ENCODE measurements at places on chromosomes 2 and 18.

GRCh38 chr2:136291871-136292270, 173.9 kb upstream of the CXCR4 start:
- no peak for DNase-seq

- DNase-seq: no peak
These were observed 46.8 kb upstream of the CTDP1 start for GRCh38 chr18:79632765-79633164.

DNA sequence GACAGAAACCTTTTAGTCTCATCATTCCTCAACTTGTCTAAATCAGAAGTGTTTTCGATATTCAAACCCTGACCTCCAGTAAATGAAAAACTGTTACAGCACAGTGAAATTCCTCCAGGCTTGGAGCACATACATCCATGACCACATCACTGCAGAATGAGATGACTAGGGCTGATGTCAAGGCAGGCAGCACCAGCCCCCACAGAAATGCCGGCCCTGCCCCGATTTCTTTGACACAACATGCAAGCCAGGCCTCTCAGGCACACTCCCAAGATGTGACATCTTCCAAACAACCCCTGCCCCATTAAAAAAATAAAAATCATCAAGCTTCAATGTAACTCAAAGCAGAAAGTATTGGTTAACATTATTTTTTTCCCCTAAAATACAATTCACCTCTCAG, 103.3 kb downstream of the CTAGE1 start:
- DNase-seq: no peak

GRCh38 chr2:199602271-199602895, 144.6 kb upstream of the SATB2 start:
- no peak for DNase-seq

GRCh38 chr2:100891906-100892642, 72.1 kb downstream of the NPAS2 start:
- DNase-seq: no peak

DNA sequence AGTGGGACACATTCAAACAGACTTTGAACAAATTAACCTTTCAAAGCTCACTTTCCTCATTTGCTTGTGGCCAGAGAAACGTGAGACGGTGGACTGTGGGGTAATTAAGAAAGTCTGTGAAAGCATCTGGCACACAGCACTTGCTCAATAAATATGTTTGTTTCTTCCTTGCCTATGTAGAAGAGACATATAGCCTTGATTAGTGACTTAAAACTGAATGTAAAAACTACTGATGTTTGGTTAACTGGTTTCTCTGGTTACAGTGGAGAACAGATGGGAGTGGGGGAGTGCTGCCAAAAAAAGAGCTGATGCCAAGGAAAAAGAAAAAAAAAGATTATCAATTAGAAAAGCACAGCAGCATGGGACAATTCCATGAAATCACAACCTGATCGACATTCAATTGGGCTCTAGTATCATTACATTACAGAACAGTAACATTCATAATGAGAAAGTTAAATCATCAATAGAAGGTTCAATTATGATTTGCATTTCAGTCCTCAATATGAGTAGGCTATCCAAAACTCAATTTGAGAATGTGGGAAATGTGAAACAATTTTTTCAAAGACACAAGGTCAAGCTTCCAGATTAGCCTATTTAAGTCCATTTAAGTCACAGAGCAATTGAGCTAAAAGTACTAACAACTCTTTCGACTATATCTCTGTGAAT, 14.7 kb downstream of the CUL3 start:
- no peak for DNase-seq

GRCh38 chr18:24402209-24402785, 4.7 kb upstream of the OSBPL1A start:
- DNase-seq: no peak

GRCh38 chr18:64713284-64713683, 564.4 kb upstream of the LINC00305 start:
- no peak for DNase-seq

DNA sequence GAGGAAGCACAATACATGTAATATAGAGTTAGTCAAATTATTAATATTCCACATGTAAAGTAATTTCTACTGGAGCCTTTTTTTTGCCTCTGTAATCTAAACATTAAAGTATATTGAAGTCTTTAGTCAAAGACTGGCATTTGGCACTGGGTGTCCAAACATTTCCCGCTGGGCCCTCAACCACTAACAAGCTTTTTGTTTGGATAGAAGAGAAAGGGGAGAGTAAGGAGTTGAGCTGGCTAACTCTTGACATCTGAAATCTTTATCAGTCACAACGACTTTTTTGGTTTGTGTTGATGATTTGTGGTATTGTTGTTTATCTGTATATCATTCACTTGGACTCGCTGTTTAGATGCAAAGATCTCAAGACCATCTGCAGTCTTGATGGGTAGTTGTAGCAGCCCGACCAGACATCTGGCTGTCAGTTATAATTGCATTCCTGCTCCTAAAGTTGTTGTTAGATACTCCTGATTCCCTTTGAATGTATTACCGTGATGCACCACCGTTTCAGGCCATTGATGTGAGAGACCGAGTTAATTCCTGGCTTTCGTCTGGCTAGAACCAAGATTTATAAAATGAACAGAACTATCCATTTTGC, 379.6 kb downstream of the MTX2 start:
- no peak for DNase-seq

GRCh38 chr2:1758774-1759610, 14.7 kb upstream of the PXDN start:
- DNase-seq: no peak

GRCh38 chr2:215930505-215931253, 82.7 kb downstream of the MREG start:
- DNase-seq: no peak
